ENCODE measurements at places on chromosomes 5 and 9.

DNA sequence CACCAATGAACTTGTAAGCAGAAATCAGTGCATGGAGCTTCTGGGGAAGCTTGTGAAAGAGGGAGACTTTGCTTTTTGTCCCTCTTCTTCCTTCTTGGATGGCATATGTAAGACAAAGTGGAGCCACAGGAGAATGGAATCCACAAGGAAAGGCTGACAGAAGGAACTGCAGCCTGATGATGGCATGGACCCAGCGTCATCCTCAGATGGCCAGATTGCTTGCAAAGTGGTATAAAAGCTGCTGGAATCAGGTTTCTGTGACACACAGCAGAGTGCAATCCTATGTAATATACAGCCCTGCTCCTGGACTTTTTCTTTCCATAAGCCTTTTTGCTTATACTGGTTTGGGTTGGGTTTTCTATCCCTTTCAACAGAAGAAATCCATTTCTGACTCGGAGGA lies 31.4 kb upstream of the SPARC start:
- no peak for DNase-seq

GRCh38 chr9:82923092-82923911 lies 139.6 kb downstream of the RASEF start:
- no peak for DNase-seq

DNA sequence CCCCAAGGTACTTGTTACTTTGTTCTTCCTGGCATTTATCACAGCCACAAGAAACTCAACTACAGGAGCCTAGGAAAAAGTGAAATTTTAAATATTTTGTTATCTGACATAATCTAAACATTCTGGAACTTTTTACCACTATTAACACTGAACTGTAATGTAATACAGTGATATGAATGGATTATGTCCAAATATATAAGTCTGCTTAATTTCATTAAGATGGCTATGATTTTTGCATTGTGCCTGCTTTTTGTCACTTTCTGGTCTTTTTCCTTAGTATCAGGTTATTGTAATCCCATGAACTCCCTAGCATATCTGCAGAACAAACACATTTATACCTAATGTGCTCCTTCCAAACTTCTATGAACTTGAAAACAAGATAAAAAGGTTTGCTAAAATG lies 35.8 kb downstream of the PJA2 start:
- no peak for DNase-seq

GRCh38 chr5:124444147-124444775 lies 302.2 kb downstream of the ZNF608 start:
- no peak for DNase-seq

DNA sequence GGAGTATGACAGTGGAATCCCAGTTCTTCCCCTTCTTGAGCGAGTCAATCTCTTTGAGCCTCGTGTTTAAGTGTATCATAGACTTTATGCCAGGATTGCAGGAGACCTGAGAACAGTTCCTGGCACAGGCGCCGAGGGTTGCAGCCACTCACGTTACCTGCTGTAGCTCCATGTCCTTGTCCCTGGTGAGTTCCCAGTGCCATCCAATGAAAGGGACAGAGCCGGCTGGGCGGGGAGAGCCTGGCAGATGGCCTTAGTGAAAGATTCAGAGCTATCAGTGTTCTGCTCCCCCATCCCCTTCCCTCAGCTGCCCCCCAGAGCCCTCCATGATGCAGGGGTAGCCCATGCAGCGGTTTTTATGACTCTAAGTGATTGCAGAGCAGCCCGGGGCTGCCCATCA lies 554.0 kb downstream of the BNC2 start:
- no peak for DNase-seq

DNA sequence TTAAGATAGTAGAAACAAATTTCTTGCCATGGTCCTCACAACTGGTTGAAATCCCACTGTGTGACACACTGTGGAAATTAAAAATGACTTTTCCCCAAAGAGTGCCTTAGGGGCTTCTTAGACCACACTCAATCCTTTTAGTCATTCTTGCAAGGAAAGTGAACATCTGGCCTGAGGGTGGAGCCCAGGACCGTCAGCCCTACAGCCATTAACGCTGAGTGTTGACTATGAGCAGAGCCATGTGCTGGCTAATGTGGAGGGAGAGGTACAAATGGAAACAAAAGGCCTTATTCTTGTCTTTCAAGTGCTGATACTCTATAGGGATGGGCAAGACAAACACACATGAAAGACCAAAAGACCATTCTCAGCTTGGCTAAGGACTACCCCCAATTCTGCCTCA lies 456.5 kb downstream of the ZSWIM6 start:
- no peak for DNase-seq

GRCh38 chr5:176627582-176627981 lies 2.8 kb downstream of the SNCB start:
- DNase-seq: no peak

- DNase-seq: no peak
These were observed 159.0 kb downstream of the HACD4 start for GRCh38 chr9:20872340-20872977.

- no peak for DNase-seq
These were observed 27.9 kb downstream of the FBXW11 start for GRCh38 chr5:171978519-171978918.

Measured in SHP77 (cell line).